Stimulated activated CD4-positive, alpha-beta T cell treated with anti-CD3 and anti-CD28 coated beads, Interleukin-15, amount 100 ng/mL, for 1 hour (primary cell): ENCODE measurements at places on chromosomes 1 and 21.

DNA sequence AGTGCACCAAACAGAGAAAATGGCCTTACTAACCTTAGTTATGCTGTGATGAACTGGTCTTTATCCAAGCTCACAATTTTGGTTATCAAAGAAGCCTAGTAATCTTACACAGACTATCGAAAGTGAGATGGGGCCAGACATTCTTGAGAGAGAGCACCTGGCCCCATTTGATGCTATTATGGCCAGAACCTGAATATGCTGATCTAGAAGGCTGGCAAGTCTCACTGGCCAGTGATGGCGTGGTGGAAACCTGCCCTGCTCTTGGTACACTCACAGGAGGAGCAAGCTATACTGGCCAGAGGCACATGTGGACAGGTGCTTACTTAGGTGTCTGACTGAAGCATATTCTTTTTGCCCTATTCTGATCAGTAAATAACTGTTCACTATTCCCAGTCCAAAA is 357.8 kb upstream of the ZRANB2 start:
- DNase-seq = no peak

- DNase-seq = no peak
Measured at GRCh38 chr1:245952383-245953026, 554.6 kb downstream of the SMYD3 start.

GRCh38 chr1:12302798-12303447 is 73.1 kb downstream of the VPS13D start:
- DNase-seq = no peak

DNA sequence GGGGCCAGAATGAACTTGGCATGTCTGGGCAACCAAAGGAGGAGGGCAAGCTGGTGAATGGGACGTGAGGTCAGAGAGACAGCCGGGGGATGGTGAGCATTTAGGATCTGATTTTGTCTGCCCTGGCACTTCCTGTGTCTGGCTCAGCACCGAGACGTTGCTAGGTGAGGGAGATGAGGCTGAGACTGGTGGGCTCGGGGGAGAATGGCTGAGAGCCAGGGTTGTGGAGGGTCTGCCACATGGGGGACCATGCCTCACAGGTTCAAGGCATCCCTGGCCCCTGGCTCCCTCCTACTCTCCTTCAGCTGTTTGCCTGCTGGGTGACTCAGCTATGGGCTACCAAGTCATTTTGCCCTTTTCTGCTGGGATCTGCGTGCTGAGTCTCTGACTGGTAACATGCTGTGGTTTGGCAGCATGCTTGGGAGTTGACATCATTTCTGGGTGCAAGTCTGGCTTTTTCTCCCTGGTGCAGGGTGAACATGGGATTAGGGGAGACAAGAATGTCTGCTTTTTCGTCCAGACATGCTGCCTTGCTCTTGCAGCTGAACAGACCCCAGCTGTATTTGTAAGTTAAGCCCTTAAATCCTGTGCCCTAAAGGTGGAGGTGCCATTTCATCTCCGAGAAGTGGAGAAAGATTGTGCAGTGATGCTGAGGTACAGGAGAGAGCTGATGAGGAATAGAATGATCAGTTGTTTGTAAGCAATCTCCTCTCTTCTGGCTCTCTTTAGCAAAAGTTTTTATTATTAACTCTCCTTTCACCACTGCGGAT is 17.6 kb downstream of the GALNT2 start:
- no peak for DNase-seq

DNA sequence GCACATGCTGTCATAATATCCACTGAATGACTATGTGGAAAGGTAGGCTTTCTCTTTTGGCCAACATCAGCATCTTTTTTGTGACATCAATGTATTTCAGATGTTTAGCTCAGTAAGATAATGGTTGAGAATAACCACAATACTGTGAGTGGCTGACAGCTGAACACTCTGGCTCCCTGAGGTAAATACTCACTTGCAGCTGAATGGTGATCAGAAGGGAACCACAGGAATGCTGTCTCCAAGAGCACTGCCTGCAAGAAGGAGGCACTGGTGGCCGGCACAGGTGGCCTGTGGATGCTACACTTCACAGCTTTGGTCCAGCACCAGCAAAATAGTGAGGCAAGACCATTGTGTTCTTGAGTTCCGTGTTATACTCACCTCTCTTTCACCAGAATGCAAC is 118.7 kb upstream of the PPM1J start:
- DNase-seq = no peak
